ENCODE measurements at places on chromosomes 4 and X.

- no peak for DNase-seq
Observed at GRCh38 chrX:131322651-131323050, 33.5 kb upstream of the IGSF1 start.

DNA sequence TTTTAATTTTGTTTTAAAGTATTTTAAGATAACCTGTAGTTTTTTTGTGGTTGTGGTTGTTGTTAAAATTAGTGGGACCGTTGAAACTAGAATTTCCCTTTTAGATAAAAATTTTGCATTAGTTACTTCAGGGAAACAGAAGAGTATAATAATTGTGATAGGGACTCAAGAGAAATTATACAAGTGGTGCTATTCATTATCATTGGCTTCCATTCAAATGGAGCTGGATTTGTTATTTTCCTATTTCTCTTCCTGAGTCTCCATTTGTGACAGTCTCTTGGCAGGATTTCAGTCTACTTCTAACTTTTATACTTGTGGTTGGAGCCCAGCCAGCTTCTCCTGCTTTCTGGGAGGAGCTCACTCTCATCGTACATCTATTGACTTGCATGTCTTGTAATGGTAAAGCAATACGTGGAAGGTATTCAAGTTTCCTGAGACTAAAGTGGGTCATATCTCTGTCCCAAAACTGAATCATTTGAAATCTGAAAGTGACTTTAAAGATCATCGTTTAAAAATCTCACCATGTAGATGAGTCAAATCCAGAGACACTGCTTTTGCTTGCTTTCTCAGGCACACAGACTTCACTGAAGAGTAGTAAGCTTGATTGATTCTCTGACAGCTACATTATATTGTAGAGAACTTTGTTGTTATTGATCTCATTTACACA is 155.8 kb downstream of the RPA4 start:
- no peak for DNase-seq

GRCh38 chrX:2314831-2315365 is 185.9 kb downstream of the DHRSX start:
- DNase-seq = no peak

DNA sequence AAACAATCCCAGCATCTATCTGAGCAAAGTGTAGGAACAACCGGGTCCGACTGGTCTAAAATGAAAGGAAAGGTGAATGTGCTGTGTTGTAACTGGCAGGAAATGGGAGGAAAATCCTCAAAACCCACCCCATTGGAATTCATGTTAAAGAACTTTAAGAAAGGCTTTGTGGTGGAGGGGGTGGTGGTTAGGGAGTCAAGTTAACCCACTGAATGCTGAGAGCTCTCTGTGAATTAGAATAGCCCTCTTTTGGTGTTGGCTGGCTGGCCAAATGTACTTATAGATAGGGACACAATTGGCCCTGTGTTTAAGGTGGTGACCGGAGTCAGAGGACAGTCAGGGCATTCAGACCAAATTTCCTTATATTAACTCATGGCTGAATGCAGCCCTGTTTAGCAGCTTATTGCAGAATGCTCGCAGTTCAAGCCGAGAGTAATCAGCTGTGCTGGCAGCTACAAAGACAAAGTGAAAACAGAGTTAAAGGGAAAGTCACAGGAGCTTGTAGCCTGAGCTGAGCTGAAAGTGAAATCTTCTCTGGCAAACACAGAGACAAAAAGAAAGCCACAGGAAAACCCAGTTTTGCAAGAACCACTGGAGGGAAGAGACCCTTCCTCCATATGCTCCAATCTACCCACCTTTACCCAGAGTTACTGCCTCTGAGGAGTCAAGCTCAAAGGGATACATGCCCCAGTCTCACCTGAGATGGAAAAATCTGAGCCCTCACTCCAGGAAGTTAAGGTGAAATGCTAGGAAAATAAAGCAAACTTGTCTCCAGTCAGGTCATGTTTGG is 38.5 kb upstream of the UGT2B7 start:
- no peak for DNase-seq

Data from T-cell (primary cell).